ENCODE measurements at places on chromosomes 16 and 17.

DNA sequence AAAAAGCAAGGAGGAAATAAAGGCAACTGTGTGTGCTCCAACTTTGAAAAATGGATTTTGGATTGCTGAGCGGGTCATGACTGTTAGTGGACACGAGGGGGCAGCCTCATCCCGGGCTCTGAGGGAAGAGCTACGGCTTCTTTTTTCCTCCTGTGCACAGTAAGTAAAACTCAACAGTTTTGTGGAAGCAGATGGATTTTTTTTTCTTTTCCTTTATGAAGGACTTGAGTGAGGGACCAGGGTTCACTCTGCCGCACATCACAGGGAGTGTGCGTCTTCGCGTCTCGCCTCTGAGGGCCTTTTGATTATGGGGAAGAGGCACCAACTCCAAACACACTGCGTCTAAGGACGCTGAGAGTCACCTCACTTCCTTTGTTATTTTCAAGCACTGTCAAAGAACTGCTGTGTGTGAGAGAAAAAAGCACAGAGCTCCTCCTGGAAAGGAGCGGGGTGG lies 80.3 kb upstream of the GOT2 start:
- H3K27ac ChIP-seq, result no peak overlapping the region
- H3K4me3 ChIP-seq, result peak overlapping the region; percentile 29
- DNase-seq, result peak; percentile 24
- H3K27me3 ChIP-seq, result peaks cover 9% of the 10 kb centered on the region
- H3K36me3 ChIP-seq, result no peaks in the 10 kb centered on the region
- H3K4me1 ChIP-seq, result peaks cover 3% of the 10 kb centered on the region

GRCh38 chr16:19389246-19389645 lies 28.4 kb upstream of the TMC5 start:
- no peaks in the 10 kb centered on the region for H3K36me3 ChIP-seq
- no peak for DNase-seq
- H3K27ac ChIP-seq, result no peak overlapping the region
- H3K27me3 ChIP-seq, result no peaks in the 10 kb centered on the region
- H3K4me1 ChIP-seq, result no peaks in the 10 kb centered on the region

DNA sequence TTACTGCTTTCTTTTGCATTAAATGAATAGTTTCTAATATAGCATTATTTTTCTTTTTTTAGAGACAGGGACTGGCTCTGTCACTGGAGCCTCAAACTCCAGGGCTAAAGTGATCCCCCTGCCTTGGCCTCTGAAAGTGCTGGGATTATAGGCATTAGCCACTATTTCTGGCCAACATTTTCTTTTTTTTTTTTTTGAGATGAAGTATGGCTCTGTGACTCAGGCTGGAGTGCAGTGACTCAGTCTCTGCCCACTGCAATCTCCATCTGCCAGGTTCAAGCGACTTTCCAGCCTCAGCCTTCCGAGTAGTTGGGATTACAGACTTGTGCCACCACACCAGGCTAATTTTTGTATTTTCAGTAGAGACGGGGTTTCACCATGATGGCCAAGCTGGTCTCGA lies 2.0 kb upstream of the DUXB start:
- H3K27me3 ChIP-seq, result no peaks in the 10 kb centered on the region
- no peak overlapping the region for H3K27ac ChIP-seq
- H3K4me3 ChIP-seq, result no peak overlapping the region

DNA sequence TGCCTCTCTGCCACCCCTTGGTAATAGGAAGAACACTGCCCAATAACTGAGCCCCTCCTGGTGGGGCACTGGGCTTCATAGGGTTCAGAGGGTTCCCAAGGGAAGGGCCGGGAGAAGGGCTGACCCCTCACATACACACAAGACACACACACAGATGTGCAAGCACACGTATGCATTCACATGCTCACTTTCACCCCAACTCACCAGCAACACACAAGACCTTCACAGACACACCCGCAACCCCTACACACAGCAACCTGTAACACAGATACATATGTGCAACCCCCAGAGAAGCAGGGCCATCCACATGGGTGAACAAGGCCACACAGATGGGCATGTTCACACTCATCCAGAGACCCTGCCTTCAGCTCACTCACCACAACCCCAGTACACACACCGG lies 225.1 kb downstream of the ZNF423 start:
- no peak overlapping the region for H3K4me3 ChIP-seq
- H3K36me3 ChIP-seq, result peaks cover 8% of the 10 kb centered on the region
- no peak overlapping the region for H3K27ac ChIP-seq
- H3K4me1 ChIP-seq, result peaks cover 15% of the 10 kb centered on the region

DNA sequence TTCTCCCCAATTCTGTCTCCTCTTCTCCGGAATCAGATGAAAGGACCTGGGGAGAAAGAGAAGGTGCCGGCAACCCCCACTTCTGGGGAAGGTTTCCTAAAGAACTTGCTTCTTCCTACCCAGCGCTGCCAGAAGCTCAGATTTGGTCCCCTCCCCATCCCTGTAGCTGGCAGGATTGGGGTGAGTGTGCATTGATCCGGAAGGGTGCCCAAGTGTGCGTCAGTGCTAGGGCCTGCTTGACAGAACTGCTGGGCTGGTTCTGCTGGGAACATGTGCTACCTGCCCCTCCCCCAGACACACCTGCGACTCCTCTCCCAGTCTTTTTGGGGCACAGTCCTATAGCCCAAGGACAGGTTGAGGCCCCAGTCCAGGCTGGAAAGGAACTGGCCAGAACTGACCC lies 3.3 kb downstream of the ARL4D start:
- H3K27ac ChIP-seq, result peak overlapping the region; percentile 80
- H3K27me3 ChIP-seq, result no peaks in the 10 kb centered on the region
- DNase-seq, result peak; percentile 65
- peak overlapping the region; percentile 18 for H3K4me3 ChIP-seq

GRCh38 chr16:87834668-87835473 lies 34.4 kb downstream of the SLC7A5 start:
- H3K4me1 ChIP-seq, result no peaks in the 10 kb centered on the region
- H3K27me3 ChIP-seq, result no peaks in the 10 kb centered on the region

GRCh38 chr16:86878236-86879080 lies 300.1 kb downstream of the FOXL1 start:
- no peak overlapping the region for H3K27ac ChIP-seq
- no peaks in the 10 kb centered on the region for H3K36me3 ChIP-seq
- no peak overlapping the region for H3K4me3 ChIP-seq
- DNase-seq, result no peak

- H3K27ac ChIP-seq, result no peak overlapping the region
- peaks cover 14% of the 10 kb centered on the region for H3K36me3 ChIP-seq
- H3K27me3 ChIP-seq, result no peaks in the 10 kb centered on the region
Observed at GRCh38 chr16:53153130-53153529, 98.3 kb downstream of the CHD9 start.

GRCh38 chr17:2707721-2708584 lies 3.6 kb downstream of the CLUH start:
- H3K36me3 ChIP-seq, result peaks cover 16% of the 10 kb centered on the region
- H3K4me3 ChIP-seq, result peak overlapping the region; percentile 33
- H3K4me1 ChIP-seq, result peaks cover 50% of the 10 kb centered on the region
- H3K27me3 ChIP-seq, result no peaks in the 10 kb centered on the region

DNA sequence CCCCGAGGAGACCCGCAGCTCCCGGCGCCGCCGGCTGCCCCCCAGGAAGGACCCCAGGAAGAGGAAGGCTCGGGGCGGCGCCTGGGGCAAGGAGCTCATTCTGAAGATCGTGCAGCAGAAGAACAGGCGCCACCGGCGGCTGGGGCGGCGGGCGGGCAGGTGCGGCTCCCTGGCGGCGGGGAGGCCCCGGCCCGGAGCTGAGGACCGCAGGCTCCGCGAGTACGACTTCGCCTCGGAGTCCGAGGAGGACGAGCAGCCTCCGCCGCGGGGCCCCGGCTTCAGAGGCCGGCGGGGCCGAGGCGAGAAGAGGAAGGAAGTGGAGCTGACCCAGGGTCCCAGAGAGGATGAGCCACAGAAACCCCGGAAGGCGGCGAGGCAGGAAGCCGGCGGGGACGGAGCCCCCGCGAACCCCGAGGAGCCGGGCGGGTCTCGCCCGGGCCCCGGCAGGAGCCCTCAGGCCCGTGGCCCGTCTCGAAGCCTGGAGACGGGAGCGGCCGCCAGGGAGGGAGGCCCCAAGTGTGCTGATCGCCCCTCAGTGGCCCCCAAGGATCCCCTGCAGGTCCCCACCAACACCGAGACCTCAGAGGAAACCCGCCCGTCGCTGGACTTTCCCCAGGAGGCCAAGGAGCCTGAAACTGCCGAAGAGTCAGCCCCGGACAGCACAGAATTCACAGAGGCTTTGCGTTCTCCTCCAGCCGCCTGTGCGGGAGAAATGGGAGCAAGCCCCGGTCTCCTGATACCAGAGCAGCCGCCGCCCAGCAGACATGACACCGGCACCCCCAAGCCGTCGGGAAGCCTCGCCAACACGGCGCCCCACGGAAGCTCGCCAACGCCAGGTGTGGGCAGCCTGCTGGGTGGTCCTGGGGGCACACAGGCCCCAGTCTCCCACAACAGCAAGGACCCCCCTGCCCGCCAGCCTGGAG lies 22.3 kb upstream of the ZFPM1 start:
- H3K27me3 ChIP-seq, result no peaks in the 10 kb centered on the region
- DNase-seq, result no peak
- no peaks in the 10 kb centered on the region for H3K36me3 ChIP-seq
- no peak overlapping the region for H3K27ac ChIP-seq

DNA sequence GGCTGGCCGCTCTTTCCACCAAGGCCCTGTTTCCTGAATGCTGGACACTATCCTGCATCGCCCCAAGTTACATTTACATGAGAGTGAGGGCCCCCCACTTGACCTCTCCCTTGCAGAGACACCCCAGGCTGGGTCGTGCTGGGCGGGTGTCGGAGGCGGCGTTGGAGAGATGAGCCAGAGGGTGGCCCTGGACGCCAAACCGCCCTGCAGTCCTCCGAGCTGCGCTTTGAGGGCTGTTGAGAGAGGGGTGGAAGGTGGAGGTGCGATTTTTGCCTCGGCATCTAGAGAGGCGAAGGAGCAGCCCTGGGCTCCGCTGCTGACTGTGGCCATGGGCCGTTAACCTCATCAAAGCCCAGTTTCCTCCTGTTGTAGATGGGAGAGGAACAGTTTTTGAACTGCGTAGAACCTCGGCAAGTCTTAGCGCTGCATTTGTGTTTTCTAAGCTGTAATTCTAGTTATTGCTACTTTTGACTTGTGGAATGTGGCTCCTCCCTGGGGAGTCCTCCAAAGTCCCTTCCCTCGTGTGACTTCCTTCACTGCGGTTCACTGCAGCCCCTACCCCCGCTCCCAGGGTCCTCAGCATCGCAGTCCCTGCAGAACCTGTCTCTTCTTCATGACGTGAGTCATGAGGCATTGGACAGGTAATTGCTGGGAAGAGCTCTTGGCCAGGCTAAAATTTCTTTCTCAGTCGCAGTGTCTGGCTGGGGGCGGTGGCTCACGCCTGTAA lies 986 bp upstream of the ELOB start:
- H3K4me1 ChIP-seq, result peaks cover 35% of the 10 kb centered on the region
- H3K36me3 ChIP-seq, result peaks cover 24% of the 10 kb centered on the region
- peak; percentile 60 for DNase-seq
- H3K4me3 ChIP-seq, result peak overlapping the region; percentile 83

GRCh38 chr16:57527027-57527426 lies 9.3 kb downstream of the CCDC102A start:
- H3K27ac ChIP-seq, result no peak overlapping the region
- H3K36me3 ChIP-seq, result no peaks in the 10 kb centered on the region
- H3K4me1 ChIP-seq, result no peaks in the 10 kb centered on the region
- DNase-seq, result no peak

DNA sequence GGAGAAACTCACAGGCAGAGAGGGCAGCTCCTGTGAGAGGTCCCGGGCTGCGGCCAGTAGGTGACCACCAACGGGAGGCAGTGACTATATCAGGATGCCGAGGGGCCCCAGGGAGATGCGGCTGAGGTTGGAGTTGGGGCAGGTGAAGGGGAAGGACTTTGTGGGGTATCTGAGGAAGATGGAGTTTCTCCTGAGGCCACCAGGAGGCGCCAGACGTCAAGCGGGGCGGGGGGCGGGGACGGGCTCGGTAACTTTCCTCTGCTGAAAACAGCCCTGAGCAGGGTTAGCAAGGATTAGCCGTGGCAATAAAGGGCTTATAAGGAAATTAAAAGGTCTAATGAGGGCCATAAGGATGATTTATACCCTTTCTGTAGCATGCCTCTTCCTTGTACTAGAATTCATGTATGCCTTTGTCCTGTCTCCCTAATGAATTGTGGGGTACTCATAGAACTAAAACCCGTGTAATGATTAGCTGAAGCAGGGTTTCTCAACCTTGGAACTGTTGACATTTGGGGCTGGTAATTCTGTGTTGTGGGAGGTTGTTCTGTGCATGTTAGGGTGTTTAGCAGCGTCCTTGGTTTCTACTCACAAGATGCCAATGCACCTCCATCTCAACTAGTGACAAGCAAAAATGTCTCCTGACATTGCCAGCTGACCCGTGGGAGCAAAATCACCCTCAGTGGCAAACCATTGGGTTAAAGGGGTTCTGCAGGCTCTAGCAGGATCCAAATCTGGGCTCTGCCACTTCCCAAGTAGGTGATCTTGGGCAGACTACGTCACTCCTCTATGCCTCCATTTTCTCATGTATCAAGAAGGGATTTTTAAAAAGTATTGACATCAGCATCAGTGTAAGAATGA lies 74.8 kb upstream of the GRIN2A start:
- H3K4me1 ChIP-seq, result no peaks in the 10 kb centered on the region
- no peak overlapping the region for H3K27ac ChIP-seq

- DNase-seq, result no peak
- H3K27ac ChIP-seq, result no peak overlapping the region
- no peak overlapping the region for H3K4me3 ChIP-seq
- H3K36me3 ChIP-seq, result no peaks in the 10 kb centered on the region
- H3K4me1 ChIP-seq, result no peaks in the 10 kb centered on the region
- H3K27me3 ChIP-seq, result no peaks in the 10 kb centered on the region
Observed at GRCh38 chr16:5922686-5923085, 825.1 kb upstream of the EEF2KMT start.

DNA sequence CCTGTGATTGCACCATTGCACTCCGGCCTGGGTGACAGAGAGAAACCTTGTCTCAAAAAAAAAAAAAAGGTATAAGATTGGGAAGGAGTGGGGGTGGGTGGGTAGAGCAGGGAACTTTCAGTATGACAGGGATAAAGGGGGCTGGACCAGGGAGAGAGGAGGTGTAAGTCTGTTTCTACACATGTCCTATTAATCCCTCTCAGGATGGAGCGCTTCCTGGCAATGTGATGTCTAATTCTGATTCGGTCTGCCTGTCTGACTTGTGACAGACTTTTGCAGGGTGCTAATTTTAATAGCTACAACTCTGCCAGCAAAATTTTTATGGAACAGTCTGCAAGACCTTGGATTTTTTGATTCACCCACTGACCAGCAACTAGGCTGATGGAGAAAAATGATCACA lies 53.8 kb upstream of the SLC25A19 start:
- H3K27me3 ChIP-seq, result no peaks in the 10 kb centered on the region
- H3K4me3 ChIP-seq, result no peak overlapping the region
- H3K27ac ChIP-seq, result no peak overlapping the region
- no peaks in the 10 kb centered on the region for H3K36me3 ChIP-seq

DNA sequence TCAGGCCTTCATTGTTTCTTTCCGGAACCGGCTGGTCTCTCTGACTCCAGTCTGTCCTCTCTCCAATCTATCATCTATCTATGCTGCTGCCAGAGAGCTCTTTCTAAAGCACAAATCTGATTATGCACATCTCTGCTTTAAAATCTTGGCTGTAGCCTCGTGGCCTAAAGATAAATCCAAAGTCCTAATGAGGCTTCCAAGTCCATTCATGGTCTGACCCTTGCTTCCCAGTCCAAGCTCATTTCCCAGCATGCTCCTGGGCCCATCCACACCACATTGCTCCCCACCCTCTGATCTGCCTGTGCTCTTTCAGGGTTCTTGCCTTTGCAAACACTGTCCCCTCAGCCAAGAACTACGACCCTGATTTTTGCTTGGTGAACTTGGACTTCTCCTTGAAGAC lies 21.5 kb upstream of the PHB1 start:
- no peak overlapping the region for H3K27ac ChIP-seq
- H3K27me3 ChIP-seq, result peaks cover 42% of the 10 kb centered on the region

- DNase-seq, result peak; percentile 69
- H3K27ac ChIP-seq, result peak overlapping the region; percentile 77
- no peaks in the 10 kb centered on the region for H3K27me3 ChIP-seq
- peak overlapping the region; percentile 81 for H3K4me3 ChIP-seq
- peaks cover 39% of the 10 kb centered on the region for H3K4me1 ChIP-seq
Observed at GRCh38 chr16:69131839-69132423, 457 bp downstream of the CHTF8 start.

Measured in tibial artery (tissue), 4 donors.